T-helper 22 cell (primary cell): ENCODE measurements at places on chromosomes 2 and 18.
A peak's percentile ranks its signal among the peaks of the same experiment; 100 is the strongest.

DNA sequence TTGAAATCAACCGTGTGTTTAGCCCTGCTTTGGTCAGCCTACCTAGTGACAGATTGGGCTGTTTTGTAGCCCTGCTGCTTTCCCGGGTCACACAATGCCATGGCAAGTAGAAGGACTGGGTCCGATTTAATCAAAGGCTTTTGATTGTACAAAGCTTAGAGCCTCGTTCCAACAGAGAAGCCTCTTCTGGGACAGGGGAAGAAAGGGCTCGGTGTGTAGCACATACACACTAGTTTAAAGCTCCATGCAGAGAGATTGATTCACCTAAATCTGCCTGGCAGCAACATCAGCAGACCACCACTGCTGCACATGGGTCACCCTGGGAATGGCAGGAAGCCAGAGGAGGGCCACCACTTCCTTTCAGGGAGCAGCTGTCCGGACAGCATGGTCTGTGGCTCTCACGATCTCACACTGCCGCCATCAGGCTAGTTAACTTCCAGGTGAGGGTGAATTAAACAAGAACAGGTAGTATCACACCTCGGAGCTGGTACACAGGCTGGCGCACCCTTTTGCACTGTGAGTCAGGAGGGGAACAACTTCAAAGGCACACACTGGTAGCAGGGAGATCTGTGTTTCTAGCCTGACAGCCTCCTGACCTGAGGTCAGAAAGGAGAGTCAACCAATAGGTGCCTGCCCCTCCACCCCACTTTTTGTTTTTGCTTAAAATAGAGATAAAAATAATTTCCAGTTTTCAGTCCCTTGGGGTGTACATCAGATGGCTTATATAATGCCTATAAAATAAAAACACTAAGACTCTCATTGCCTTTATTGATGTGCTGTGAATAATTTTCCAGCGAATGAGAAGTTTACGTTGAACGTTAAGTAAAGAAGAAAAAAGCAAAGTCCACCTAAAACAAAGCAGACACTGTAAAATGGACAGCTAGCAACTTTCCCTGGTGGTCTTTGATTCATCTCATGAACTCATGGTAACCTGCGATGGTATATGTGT is 108.5 kb downstream of the CDCA7 start:
- DNase-seq, result no peak

GRCh38 chr2:101795033-101795432 is 97.5 kb downstream of the MAP4K4 start:
- no peak for DNase-seq

DNA sequence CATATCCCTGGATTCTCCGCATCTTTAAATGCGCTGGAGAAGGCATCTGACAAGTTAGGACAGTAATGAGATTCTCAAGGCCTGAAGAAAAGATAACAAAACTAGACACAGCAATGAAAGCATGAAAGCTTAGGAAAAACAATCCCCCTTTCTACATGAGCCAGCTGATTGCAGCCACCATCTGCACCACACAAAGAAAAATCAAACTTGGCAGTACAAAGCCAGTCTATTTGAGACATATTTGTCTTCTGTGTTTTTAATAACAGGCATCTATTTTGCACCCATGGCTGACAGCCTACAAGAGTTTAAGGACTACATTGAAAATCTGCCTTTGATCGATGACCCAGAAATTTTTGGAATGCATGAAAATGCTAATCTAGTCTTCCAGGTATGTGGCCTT is 83.6 kb downstream of the TRABD2A start:
- DNase-seq, result no peak

GRCh38 chr2:143177096-143177786 is 48.0 kb downstream of the ARHGAP15 start:
- DNase-seq, result no peak

DNA sequence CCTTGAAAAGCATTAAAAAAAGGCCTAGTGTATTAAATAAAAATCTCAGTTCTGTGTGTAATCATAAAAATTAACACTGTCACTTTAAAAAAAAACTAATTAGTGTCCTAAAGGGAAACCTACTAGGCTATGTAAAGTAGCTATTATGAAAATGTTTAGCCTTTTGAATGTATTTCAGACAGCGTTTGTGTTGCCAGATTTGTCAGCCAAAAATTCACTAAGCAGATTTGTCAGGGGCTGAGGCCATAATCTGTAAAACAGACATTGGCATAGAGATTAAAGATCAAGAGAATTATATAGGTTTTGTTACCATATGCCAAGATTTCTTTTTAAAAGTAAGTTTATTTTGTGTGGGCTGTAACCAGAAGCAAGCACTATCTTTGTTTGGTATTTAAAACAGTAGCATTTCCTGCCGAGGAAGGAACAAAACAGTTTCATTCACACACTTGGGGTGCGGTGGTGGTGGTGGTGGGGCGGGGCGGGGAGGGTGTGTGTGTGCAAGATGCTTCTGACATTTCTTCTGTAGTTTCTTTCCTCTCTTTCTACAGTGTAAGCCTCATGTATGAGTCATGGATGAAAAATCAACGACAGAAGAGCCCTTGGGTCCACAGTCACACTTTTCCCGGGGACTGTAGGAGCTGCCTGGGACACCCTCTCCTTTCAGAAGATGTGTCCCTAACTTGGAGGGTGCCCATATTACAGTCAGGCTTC is 328.5 kb upstream of the FANCL start:
- DNase-seq, result no peak

DNA sequence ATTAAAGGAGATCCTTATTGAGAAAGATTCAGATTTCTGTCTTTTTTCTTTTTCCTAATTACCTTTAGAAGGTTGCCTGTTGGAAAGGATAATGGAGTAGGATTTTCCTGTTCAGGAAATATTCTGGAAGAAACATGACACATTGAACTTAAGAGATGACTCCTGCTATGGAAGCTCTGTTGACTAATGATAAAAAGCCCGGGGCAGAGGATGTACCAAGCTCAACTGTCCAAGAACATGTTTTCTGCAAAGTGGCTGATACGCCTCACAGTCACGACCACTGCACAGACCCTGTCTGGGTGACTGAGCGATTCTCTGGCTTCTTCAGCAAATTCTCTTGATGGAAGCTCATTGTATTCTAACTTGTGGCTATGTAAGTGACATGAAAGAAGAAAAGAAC is 86.2 kb upstream of the THOC1 start:
- no peak for DNase-seq

- no peak for DNase-seq
These were observed 72.0 kb upstream of the ZCCHC2 start for GRCh38 chr18:62450546-62451410.

DNA sequence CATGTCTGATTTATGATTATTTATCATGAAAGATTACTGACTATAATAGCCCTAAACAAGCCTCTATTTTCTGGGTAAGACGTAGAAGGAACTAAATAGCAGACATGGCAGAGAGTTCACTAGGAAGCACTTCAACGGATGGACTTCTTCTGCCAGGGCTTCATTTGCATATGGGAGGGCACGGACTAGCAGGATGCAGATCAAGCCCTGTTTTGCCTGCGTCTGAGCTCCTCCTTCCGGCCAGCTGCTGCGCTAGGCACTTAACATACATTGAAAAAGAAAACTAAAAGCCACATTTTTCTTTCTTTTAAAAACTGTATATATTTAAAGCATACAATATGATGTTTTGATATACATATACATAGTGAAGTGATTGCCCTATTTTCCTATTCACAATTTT is 340.0 kb upstream of the MEX3C start:
- DNase-seq, result no peak

- DNase-seq, result no peak
These were observed 1267.6 kb upstream of the PIK3C3 start for GRCh38 chr18:40687399-40687798.

GRCh38 chr2:47767880-47768609 is 14.9 kb upstream of the MSH6 start:
- DNase-seq, result peak; percentile 24

- DNase-seq, result no peak
These were observed 1454.4 kb upstream of the CELF4 start for GRCh38 chr18:39019989-39020388.

DNA sequence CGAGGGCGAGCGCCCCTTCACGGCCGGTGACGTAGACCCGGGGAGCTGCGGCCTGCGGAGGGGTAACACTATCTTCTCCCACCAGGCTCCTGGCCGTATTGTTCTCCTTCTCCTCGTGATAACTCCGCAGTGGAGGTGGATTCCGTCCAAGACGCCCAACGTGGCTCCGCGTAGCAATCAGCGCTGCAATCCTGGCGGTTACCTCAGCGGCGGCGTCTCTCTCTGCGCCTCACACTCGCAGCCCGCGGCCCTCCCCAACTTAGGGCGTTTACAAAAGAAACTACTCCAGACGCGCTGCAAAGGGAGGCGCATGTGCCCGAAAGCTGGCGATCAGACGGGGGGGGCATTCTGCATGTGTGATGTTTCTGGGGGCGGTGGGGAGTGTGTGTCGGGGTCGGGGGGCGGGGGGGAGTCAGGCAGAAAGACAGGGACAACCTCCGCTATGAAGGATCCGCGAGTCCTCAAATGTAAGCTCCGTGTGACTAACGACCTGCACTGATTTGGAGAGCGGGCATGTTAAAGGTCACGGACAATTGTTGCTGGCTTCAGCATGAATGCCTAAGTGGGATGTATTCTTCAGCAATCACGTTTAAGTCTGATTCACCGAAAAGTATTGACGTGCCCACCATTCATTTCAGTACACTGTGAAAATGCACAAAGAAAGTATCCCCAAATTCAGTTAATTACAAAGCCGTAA is 1.3 kb upstream of the ZNF516 start:
- no peak for DNase-seq

- DNase-seq, result no peak
These were observed 37.5 kb upstream of the TTN start for GRCh38 chr2:178844701-178845100.

DNA sequence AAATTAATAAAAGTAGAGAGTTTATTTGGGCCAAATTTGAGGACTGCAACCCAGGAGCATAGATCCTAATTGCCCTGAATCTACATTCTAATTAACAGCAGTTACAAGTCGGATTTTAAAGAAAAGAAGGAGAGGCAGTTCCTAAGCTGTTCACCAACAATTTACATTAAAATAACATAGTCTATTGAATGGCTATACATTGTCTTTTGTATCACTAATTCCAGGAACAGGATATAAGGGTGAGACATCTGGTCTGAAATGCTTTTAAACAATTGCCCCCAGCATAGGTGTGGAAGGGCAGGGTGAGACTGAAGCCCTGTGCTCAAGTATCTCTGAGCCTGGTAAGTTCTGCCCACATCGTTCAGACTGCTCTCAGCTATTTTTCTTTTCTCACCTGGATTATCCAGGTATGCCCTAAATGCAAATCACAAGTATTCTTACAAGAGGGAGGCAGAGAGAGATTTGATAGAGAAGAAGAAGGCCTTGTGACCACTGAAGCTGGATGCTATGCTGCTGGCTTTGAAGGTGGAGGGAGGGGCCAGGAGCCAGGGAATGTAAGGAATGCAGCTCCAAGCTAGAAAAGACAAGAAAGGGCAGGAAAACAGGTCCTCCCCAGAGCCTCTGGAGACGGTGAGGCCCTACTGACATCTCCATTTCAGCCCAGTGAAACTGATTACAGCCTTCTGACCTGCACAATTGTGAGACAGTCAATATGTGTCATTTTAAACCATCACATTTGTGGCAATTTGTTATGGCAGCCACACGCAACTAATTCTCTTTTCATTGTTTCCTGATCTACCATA is 189.4 kb upstream of the ARL4C start:
- no peak for DNase-seq

- no peak for DNase-seq
These were observed 19.4 kb upstream of the SOX11 start for GRCh38 chr2:5672749-5673144.

- no peak for DNase-seq
These were observed 140.9 kb upstream of the MYCN start for GRCh38 chr2:15799432-15799827.

DNA sequence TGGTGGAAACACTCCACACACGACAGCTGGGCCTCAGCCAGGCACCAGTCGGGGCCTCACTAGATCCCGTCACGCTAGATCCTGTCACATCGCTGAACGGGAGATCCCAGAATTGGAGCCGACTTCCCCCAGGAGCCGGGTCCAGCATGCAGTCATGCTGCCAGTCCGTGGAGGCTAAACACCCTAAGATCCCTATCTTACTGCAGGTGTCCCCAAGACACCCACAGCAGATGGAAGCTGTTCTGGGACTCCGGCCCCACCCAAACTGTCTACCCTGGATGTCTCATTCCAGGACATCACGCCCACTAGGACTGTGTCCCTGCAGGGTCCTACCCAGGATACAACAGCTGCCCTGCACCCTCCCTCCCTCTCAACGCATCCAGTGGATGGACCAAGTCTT is 23.4 kb downstream of the ZNF516 start:
- no peak for DNase-seq

DNA sequence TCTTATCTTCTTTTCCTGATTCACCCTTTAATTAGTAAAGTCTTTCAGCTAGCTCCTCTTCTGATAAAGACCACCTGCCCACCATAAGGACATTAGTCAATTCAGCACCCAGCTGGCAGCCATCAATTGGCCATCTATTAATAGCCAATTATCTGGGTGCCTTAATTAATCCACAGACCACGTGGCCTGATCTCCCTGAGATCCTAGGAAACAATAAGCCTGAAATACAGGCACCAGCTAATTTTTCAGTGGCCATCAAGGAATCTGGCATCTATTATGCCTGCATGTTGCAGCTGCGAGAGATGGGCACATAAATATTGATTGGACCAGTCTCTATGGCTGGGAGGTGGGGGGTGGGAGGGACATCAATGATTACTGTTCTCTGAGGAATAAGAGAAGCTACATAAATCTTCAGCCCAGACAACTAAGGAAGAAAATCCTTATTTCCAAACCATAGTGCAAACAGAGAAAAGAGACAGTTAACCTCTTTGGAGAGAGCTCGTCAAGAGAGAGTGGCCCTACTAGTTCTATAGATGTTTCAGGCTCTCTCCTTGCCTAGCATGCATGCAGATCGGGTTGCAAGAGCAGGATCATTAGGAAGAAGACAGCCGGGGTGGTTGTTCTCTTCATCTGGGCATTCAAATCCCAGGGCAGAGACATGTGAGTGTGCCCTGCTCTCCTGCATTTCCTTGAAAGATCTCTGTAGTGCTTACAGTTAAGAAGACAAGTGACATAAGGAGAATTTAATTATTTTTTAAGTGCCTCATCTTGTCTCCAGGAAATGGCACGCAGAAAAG is 8.7 kb downstream of the GALNT14 start:
- no peak for DNase-seq

GRCh38 chr18:8870528-8870927 is 165.2 kb downstream of the MTCL1 start:
- no peak for DNase-seq

GRCh38 chr2:64972876-64973275 is 16.3 kb upstream of the SLC1A4 start:
- DNase-seq, result no peak
